ENCODE measurements at places on chromosomes 2 and 18.

GRCh38 chr2:38474021-38474456 lies 97.0 kb upstream of the ATL2 start:
- no peaks in the 10 kb centered on the region for H3K36me3 ChIP-seq
- no peak for DNase-seq
- no peaks in the 10 kb centered on the region for H3K27me3 ChIP-seq
- no peak overlapping the region for H3K4me3 ChIP-seq

DNA sequence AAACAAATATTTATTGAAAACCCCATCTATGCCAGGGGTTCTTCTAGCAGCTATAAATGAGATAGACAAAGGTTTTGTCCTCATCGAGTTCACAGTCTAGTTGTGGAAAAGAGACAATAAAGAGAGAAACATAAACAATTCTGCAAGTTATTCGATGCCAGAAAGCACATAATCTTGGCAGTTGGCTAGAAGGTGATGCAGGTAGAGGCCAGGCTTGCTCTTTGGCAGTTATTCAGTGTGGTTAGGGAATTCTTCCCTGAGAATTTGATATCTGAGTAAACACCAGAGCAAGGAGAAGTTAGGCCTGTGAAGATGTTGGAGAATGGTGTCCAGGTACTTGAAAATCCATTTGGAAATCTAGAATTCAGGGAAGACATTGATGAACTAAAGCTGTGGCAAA lies 547.4 kb downstream of the SLC4A3 start:
- no peaks in the 10 kb centered on the region for H3K36me3 ChIP-seq
- H3K27me3 ChIP-seq: no peaks in the 10 kb centered on the region
- no peak overlapping the region for H3K27ac ChIP-seq
- H3K4me1 ChIP-seq: no peaks in the 10 kb centered on the region
- H3K4me3 ChIP-seq: no peak overlapping the region
- DNase-seq: no peak

DNA sequence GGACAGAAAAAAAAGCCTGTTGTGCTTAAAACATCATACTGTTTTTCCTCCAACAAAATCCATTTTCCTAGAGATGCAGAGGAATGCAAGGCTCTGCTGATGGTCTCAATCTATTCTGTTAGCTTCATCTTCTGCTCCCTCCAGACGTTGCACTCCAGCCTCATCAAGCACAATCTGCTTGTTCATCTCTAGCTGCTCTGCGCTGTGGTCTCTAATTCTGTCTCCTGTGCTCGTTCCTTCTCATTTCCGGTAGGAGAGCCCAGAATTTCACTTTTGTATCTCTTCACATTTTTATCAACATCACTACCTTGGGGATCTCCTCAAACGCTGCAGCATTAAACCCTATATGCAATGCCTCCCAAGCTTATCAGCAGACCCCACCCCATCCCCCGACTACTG lies 708.9 kb downstream of the RNF144A start:
- H3K4me1 ChIP-seq: no peaks in the 10 kb centered on the region
- DNase-seq: no peak
- no peak overlapping the region for H3K27ac ChIP-seq
- no peak overlapping the region for H3K4me3 ChIP-seq
- H3K36me3 ChIP-seq: no peaks in the 10 kb centered on the region

DNA sequence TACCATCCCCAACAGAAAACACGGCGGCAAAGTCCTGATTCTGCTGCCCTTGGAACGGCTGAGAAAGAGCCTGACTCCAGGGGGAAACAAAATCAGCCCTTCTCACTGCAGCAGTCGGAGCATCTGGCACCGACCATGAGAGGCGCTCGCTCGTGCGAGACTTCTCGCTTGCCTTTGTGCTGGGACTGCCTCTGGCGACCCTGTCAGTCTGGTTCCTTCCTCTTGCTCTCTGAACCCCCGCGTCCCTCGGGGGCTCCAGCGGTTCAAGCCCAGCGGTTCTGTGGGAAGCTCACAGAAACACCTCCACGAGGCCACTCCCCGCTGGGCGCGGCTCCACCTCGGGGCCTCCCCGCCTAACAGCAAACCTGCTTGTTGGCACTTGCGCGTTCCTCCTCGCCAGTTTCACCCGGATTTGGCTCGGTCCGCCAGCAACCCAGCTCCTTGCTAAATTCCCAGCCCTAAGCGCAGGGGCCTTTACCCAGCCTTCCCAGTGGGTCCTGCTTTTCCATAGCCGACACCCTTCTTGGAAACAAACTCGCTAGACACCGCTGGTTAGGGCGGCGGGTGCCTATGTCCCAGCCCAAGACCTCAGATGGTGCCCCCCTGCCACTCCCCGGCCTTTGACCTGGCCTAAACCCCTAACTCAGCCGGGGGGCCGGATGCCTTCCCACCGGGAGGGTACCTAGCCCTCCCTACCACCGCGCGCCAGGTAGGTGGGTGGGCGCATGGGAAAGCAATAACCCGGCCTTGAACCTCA lies 2.2 kb downstream of the RND3 start:
- peaks cover 44% of the 10 kb centered on the region for H3K4me1 ChIP-seq
- H3K4me3 ChIP-seq: peak overlapping the region; percentile 82
- H3K27me3 ChIP-seq: no peaks in the 10 kb centered on the region
- peak overlapping the region; percentile 99 for H3K27ac ChIP-seq
- DNase-seq: peak; percentile 92
- no peaks in the 10 kb centered on the region for H3K36me3 ChIP-seq

DNA sequence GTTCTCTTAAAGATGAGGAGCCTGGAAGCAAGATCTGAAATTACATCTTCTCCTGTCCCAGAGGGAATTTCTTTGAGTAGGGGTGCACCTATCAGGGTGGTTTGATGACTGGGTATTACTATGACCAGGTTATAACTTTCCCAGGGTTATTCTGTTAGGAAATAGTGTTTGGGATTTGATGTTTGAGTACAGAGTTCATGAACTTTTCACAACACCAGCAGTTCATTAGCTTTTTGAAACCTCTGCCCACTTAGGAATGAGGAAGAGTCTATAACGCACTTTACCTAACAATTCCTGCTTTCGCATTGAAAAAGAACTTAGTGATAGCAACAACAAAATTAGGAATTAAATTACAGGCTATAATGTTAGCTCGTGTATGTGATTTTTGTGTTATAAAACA lies 58.6 kb downstream of the ALMS1 start:
- H3K27me3 ChIP-seq: no peaks in the 10 kb centered on the region
- peaks cover 41% of the 10 kb centered on the region for H3K36me3 ChIP-seq
- H3K4me3 ChIP-seq: no peak overlapping the region
- no peak overlapping the region for H3K27ac ChIP-seq

DNA sequence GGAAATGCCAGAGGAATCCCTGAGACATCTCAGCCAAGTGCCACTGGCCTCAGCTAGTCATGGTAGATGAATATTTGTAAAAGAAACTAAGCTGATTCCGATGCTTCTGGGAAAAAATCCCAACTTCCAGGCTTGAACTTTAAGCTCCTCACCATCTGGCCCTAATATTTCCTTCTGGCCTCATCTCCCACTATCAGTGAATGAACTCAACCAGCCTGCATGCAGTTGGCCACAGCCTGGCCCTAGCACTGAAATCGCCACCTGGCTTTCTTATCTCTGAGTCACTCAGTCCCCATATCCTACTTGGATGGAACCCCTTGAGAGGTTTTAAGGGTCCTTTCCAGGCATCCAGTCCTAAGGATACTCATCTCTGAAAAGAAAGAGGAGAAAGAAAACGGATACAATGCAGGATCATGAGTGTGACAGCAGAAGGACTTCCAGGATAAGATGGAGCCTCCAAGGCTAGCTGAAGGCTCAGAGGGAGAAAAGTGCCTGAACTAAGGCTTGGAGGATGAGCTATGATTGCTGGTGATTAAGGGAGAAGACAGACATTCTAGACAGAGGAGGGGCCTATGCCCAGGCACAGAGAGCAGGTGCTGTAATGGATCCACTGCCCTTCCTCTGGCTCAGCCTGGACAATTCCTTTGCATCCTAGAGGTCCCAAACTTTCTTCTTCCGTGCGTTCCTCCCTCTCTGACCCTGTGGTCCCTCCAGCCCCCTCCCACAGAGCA lies 141.5 kb upstream of the MYCN start:
- H3K4me3 ChIP-seq: no peak overlapping the region
- H3K36me3 ChIP-seq: no peaks in the 10 kb centered on the region
- no peak overlapping the region for H3K27ac ChIP-seq
- H3K4me1 ChIP-seq: no peaks in the 10 kb centered on the region
- H3K27me3 ChIP-seq: peaks cover 53% of the 10 kb centered on the region

- no peak overlapping the region for H3K4me3 ChIP-seq
- H3K27ac ChIP-seq: no peak overlapping the region
- H3K4me1 ChIP-seq: no peaks in the 10 kb centered on the region
Observed at GRCh38 chr2:208101716-208102631, 22.4 kb downstream of the CRYGD start.

DNA sequence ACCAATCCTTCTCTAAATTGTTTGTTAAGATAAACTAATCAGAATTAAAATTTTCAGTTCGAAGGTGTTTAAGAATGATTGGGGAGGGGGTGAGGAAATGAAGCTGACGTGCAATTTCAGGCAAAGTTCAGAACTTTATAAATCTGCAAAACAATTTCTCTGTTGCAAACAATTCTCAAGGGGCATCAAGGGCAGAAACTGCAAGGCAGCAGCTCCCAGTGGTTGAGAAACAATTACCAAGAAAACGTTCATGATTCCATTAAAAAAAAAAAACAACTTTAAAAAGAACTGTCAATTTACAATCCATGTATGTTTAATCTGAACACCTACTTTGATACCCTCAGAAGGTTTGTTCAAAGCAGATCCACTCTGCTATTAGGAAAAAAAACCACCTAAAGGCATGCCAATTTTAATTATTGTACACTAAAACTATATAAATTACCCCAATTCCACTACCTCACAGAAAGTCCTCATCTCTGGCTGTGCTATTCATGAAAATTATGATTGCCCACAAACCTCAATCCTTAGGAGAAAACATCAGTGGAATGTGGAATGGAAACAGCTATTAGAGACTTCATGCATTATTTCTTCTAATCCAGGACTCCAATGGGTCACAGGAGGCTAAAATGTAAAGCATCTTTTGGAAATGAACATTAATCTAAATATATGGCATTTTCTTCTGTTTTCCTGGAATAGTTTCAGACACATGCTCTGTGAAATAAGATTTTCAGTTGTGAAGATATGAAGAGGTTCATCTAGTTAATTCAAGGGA lies 119.9 kb upstream of the ACVR1C start:
- no peaks in the 10 kb centered on the region for H3K27me3 ChIP-seq
- no peak for DNase-seq
- H3K36me3 ChIP-seq: peaks cover 4% of the 10 kb centered on the region
- no peak overlapping the region for H3K27ac ChIP-seq

DNA sequence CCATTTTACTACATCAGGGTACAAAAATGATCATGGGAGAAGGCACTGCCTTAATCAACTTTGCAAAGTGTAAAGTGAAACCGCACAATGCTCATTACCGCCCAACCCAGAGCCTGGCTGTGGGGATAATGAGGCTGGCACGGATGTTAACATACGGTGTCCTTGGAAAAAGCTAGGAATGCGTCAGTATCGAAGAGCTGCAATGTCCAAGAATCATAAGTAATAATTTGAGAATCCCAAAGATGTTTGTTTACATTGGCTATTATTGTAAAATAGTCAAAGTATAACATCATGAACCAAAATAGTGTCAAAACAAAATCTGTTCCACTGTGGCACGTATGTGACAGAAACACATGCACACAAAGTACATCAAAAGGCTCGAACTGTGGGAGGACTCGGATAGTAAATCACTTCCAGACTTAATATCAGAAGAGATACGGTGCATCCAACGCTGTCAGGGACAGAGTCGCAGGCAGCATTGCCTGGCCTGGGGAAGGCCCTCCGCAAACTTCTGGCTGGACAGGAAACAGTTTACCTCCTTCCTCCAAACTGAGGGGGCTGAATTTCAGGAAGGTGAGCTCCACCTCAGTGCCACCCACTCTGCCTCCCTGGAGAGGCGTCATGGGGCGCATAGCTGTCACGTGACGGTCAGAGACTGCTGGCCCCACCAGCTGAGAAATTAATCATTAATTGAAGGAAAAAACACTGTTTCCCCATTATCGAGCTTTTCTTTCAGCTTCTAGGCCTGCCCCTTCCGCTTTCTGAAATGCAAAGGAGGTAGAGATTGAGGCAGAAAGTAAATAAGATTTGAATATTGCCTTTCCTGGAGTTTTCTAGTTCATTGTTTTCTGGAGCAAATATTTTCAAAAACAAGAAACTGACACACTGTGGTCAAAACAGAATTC lies 1.8 kb upstream of the ID2 start:
- H3K27ac ChIP-seq: peak overlapping the region; percentile 99
- peaks cover 32% of the 10 kb centered on the region for H3K4me1 ChIP-seq
- H3K27me3 ChIP-seq: no peaks in the 10 kb centered on the region

DNA sequence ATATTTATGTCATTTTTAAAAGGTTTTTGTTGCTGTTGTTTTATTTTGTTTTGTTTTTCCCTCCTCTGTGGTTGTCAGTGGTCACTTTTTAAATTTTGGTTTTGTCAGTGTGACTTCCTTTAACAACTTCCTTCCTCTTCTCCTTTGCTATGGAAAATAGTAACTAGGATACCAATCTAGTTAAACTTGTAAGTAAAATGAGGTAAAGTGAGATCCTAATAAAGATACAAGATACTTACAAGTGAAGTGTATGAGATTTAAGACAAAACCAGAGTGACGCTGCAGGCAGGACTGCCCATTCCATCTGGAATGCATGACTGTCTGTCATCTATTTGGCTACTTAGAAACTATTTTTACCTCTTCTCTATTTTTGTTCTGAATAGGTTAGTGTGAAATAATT lies 30.6 kb upstream of the CREB1 start:
- no peaks in the 10 kb centered on the region for H3K36me3 ChIP-seq
- H3K27me3 ChIP-seq: no peaks in the 10 kb centered on the region
- H3K4me3 ChIP-seq: no peak overlapping the region

- DNase-seq: peak; percentile 88
- H3K36me3 ChIP-seq: no peaks in the 10 kb centered on the region
- no peaks in the 10 kb centered on the region for H3K27me3 ChIP-seq
Observed at GRCh38 chr2:119223521-119224390, at the start of gene STEAP3. TSS of gene STEAP3 (plus strand) at chr2:119223834. CDS start at chr2:119231013, 7,179 bp downstream.

GRCh38 chr2:31413862-31414550 lies 536 bp downstream of the XDH start:
- H3K36me3 ChIP-seq: no peaks in the 10 kb centered on the region
- H3K4me3 ChIP-seq: no peak overlapping the region
- no peak for DNase-seq
- no peaks in the 10 kb centered on the region for H3K4me1 ChIP-seq

- no peak overlapping the region for H3K27ac ChIP-seq
- no peak for DNase-seq
- no peaks in the 10 kb centered on the region for H3K36me3 ChIP-seq
- no peak overlapping the region for H3K4me3 ChIP-seq
- H3K27me3 ChIP-seq: no peaks in the 10 kb centered on the region
- H3K4me1 ChIP-seq: peaks cover 6% of the 10 kb centered on the region
Observed at GRCh38 chr2:68920481-68921170, 32.1 kb downstream of the GKN2 start.

- H3K4me1 ChIP-seq: peaks cover 10% of the 10 kb centered on the region
- DNase-seq: no peak
- H3K27me3 ChIP-seq: peaks cover 23% of the 10 kb centered on the region
- no peaks in the 10 kb centered on the region for H3K36me3 ChIP-seq
- no peak overlapping the region for H3K4me3 ChIP-seq
- no peak overlapping the region for H3K27ac ChIP-seq
Observed at GRCh38 chr2:72863046-72863445, 24.2 kb upstream of the SPR start.

DNA sequence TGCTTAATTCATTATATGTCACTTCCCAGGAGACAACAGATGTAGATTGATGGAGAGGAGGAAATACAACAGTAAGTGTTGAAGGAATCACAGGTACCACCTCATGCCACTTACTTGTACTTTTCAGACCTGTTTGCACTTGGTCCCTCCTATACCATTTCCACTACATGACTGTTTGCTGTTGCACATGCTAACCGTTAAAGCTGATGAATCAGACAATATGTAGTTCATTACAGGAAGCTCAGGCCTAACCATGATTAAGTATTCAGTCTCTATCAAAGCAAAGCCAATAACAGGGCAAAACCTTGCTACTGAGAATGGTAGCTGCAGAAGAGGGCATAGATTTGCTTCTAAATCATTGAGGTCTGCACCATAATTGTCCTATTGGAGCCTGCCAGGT lies 30.2 kb upstream of the GRP start:
- no peak overlapping the region for H3K27ac ChIP-seq
- no peaks in the 10 kb centered on the region for H3K4me1 ChIP-seq
- no peaks in the 10 kb centered on the region for H3K27me3 ChIP-seq
- no peak overlapping the region for H3K4me3 ChIP-seq
